ENCODE measurements at places on chromosomes 6 and 20.

DNA sequence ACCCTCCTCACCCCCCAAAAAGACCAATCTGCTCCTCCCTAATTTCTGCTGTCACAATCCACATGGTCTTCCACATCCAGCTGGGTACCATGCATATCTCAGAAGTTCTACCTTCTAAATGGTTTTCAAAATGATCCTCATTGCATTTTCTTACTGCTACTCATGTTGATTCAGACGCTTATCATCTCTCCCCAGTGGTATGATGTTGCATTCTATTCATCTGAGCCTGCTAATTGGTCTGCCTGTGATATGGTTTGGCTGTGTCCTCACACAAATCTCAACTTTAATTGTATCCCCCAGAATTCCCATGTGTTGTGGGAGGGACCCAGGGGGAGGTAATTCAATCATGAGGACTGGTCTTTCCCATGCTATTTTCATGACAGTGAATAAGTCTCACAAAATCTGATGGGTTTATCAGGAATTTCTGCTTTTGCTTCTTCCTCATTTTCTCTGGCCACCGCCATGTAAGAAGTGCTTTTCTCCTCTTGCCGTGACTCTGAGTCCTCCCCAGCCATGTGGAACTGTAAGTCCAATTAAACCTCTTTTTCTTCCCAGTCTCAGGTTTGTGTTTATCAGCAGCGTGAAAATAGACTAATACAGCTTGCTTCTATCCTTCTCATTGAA, 41.4 kb upstream of the CLIC5 start:
- DNase-seq = no peak

- DNase-seq = peak; percentile 38
Measured at GRCh38 chr20:48180618-48181017, 395.3 kb upstream of the SULF2 start.

GRCh38 chr20:2692036-2692885, at the start of gene EBF4:
Gene EBF4 (plus strand): TSS chr20:2692780. CDS start chr20:2693646, 866 bp downstream.
- peak; percentile 39 for DNase-seq

GRCh38 chr20:39611901-39612300, 649.8 kb downstream of the DHX35 start:
- no peak for DNase-seq

GRCh38 chr6:166097914-166098522, 69.6 kb downstream of the TBXT start:
- peak; percentile 74 for DNase-seq

DNA sequence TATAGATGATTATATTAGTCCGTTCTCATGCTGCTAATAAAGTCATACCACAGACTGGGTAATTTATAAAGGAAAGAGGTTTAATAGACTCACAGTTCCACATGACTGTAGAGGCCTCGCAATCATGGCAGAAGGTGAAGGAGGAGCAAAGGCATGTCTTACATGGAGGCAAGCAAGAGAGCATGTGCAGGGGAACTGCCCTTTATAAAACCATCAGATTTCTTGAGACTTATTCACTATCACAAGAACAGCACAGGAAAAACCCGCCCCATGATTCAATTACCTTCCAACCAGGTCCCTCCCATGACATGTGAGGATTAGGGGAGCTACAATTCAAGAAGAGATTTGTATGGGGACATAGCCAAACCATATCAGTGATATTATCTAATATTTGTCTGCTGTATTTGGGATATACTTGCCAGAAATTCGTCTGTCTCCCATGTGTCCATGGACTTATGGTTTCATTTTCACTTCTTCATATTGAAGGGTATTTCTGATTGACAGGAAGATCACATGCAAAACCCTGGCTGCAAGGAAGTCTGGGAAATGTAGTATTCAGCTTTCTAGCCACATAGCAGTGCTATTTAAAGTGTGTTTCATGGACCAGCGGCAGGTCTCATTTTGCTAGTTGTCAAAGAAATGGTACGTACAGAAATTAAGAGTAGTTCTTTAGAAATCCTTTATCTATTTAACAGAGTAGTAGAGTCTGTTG, 50.5 kb upstream of the PAK5 start:
- DNase-seq = no peak

DNA sequence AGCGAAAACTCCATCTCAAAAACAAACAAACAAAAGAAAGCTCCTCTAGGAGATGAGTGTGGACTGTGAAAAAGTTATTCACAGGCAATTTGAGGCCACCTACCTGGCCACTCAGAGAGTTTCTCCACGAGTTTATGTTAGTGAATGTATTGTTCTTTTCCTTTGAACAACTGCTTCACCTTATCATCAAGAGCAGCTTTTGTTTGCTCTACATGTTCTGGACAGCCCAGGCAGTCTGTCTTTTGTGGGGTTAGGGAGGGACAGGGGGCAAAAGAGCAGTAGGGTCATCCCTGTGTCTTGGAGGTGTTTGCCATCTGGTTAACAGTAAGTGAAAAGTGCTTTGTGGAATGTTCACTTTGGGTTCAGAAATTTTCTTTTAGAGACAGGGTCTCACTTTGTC, 8.0 kb downstream of the CASS4 start:
- no peak for DNase-seq

DNA sequence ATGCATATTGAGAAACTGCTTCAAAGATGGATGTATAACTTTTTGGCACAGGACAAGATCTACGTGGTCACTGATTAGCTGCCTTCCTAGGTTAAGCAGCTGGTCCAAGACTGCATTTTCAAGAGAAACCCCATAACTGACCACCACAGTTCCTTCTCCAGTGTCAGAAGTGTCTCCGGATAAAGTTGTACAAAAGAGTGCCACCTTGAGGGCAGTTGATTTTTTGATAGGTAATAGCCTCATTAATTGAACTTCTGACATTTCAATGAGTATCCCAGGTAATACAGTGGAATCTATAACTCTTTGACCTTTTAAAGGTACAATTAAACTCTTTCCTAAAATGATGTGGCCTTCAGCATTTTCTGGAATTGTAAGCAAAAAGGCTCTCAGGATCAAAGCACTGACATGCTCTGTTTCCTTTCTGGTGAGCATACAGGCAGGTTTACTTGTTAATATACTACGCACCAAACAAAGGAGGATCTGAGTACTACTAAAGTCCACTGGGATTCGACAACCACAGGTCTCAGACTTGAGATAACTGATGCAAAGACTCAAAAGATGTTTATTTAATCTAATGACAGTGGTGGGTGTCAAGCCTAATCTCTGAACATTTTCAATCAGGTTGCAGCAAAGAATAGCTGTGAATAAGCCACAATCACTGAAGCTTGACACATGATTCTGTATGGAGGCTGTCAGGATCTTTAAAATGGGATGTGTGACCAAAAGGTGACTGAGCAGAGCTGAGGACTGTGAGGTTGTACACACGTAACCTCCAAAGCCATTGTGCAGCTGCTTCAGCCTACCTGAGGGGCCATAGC, 21.2 kb downstream of the MKKS start:
- DNase-seq = no peak

DNA sequence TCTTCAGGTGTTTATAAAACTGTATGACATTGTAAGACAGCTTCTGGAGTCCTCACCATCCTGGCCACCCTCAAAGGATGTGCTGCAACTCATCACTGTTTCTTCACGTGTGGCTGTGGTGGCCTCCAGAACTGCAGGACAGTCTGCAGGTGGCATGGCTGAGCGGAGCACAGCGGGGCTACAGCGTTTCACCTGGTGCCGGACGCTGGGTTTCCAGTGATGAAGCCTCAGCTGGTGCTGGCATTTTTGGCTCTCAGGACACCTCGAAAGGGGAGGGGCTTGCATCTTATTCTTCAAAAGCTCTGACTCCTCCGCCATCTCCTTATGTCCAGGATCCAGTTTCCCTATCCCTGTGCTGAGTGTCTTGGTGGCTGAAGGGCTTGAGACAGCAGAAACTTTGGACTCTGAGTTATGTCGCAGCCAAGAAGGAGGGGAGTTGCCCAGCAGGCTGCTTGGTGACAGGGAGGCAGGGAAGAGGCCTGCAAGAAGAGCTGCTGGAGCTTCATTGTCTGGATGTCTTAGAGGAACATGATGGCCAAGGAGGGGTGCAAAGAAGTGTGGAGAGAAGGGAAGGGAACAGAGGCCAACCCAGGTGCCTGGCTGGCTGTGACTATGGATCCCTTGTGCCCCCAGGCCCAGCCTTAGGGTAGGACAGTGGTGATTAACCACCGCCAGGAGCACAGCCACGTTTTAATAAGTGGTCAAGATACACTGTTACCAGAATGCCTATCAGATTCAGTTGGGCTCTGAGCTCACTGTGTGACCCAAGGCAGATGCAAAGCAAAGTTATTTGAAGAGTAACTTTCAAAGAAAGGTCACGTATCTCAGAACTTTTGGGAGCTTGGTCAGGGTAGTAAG, 58.7 kb downstream of the GTF2H5 start:
- DNase-seq = no peak

Measured in fibroblast of skin of scalp (primary cell).